ENCODE measurements at places on chromosomes 1 and 21.

DNA sequence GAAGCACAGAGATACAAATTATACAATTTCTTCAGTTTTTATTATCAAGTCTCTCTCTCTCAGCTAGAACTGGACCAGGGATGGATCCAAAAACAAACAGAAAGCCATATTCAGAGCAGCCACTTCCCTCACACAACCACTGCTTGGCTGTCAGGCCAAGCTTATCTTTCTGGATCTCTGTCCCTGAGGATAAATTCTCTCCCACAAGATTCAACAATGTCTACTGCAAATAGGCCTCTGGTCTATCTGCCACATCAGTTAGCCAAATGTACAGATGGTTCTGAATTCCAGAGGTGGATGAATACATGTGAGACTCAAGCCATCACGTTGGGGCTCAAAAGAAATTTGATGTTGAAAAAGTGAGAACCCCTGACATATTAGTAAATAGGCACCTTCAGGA lies 350.9 kb downstream of the LTN1 start:
- H3K27me3 ChIP-seq = no peaks in the 10 kb centered on the region
- no peak overlapping the region for H3K27ac ChIP-seq

- no peaks in the 10 kb centered on the region for H3K27me3 ChIP-seq
- no peak overlapping the region for H3K4me3 ChIP-seq
- no peaks in the 10 kb centered on the region for H3K36me3 ChIP-seq
Observed at GRCh38 chr21:35227786-35228185, 178.7 kb upstream of the RUNX1 start.

DNA sequence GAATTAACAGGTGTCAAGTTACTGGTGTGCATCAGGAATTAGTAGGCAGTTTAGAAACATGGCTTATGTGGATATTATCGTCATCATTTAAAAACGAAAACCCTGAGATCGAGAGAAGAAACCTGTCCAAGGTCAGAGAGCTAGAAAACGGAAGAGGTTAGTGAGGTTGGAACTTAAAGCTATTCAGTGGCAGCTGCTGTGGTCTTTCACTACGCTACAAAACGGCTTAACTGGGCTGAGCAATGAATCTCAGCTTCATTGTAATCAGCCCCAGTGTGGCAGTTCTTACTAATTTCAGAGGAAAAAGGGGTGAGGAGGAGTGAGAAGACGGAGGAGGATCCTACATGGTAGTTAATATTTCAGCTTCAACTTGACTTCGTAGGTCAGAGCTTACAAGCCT lies 77.9 kb downstream of the DAB1 start:
- H3K4me3 ChIP-seq = no peak overlapping the region
- H3K4me1 ChIP-seq = no peaks in the 10 kb centered on the region
- no peak for DNase-seq

DNA sequence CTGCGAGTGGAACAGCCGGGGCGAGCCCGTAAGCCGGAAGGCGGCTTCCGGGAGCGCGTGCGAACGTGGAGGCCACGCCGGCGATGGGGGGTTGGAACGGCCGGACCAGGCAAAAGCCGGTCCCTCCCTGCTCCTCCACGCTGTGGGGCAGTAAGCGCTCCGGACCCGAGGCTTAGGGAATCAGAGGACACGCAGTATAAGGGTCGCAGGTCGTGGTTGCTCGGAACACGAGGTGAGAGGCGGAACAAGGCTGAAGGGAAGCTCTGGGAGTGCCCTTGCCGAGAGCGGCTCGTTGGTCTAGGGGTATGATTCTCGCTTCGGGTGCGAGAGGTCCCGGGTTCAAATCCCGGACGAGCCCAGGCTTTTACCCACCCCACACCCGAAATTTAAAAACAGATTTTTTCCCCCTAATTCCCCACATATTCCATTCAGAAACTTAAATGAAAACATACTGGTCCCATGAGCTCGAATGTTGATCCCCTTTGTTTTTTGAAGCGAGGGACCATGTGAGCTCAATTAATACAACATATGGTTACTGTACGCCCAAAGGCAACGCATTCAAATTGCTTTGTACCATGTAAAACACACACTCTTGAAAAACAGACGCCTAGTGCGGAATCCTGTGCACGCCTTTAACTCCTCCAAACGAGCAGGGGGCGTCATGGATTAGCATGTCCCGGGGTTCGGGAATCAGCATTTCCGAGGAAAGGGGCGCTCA lies 7.2 kb upstream of the MPZL1 start:
- H3K27me3 ChIP-seq = no peaks in the 10 kb centered on the region
- DNase-seq = peak; percentile 96
- peak overlapping the region; percentile 84 for H3K27ac ChIP-seq

GRCh38 chr1:77832901-77833300 lies 53.5 kb downstream of the MIGA1 start:
- H3K4me3 ChIP-seq = peak overlapping the region; percentile 35
- H3K36me3 ChIP-seq = no peaks in the 10 kb centered on the region
- no peaks in the 10 kb centered on the region for H3K27me3 ChIP-seq

- no peaks in the 10 kb centered on the region for H3K36me3 ChIP-seq
- no peaks in the 10 kb centered on the region for H3K27me3 ChIP-seq
- H3K4me1 ChIP-seq = peaks cover 2% of the 10 kb centered on the region
- no peak overlapping the region for H3K4me3 ChIP-seq
Observed at GRCh38 chr1:223332997-223333396, 31.0 kb downstream of the SUSD4 start.
